Stimulated activated CD8-positive, alpha-beta memory T cell treated with anti-CD3 and anti-CD28 coated beads, Interleukin-7, amount 100 ng/mL, for 4 hours (primary cell): ENCODE measurements at places on chromosomes 1 and 21.

GRCh38 chr1:31926853-31927660 lies 11.1 kb downstream of the PTP4A2 start:
- DNase-seq = no peak

GRCh38 chr1:1847061-1847850 lies 43.6 kb downstream of the GNB1 start:
- DNase-seq = no peak

- DNase-seq = no peak
These were observed 426.8 kb upstream of the USP24 start for GRCh38 chr1:55641947-55642346.

DNA sequence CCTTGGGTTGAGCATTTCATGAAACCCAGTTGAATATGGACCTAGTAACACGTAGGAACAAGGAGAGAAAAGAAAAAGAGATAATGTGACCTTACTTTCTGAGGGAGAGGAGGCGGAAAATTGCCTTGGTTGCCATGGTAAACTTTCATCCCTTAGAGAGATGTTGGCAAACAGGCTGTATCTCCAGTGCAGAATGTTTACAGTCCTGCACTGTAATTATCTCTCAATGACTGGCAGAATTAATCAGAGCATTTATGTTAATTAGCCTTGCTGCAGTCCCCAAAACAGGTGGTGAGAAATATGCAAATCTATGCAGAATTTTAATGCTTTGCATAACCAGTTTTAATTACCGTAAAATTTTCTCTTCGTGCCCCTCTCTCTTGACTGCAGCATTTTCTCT lies 147.3 kb downstream of the CD247 start:
- DNase-seq = no peak

DNA sequence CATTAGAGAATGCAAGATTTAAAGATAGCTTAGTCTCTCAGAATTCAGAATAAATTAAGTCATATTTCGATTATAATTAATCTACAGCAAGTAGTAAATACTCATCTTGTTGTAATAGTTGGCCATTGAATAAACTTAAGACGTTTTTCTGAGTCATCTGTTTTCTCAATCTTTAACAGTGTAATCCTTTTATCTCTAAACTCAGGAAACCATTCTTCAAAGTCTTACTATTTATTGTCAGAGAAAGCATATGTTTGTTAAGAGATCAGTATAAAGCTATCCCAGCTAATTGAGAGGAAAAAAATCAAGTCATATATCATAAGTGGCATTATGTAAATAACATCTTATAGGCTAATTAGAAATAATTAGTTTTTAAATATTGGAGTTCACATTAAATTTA lies 201.2 kb upstream of the ADAMTS5 start:
- DNase-seq = no peak

DNA sequence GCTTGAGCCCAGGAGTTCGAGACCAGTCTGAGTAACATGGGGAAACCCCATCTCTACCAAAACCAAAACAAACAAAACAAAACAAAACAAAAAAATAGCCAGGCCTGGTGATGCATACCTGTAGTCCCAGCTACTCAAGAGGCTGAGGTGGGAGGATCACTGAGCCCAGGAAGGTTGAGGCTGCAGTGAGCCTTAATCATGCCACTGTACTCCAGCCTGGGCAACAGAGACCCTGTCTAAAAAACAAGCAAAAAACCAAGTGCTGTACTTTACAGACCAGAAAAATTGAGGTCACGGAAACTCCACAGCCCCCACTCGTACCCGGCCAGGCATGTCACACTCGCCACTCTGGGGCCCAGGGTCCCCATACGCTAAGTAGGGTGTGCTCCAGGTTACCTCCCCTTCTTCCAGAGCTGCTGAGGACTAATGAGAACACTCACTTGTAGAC lies 22.9 kb downstream of the ATP2B4 start:
- peak; percentile 38 for DNase-seq

GRCh38 chr1:186812570-186812969 lies 16.2 kb upstream of the PLA2G4A start:
- DNase-seq = no peak

- no peak for DNase-seq
These were observed 452.1 kb downstream of the TTLL7 start for GRCh38 chr1:83546874-83547273.

DNA sequence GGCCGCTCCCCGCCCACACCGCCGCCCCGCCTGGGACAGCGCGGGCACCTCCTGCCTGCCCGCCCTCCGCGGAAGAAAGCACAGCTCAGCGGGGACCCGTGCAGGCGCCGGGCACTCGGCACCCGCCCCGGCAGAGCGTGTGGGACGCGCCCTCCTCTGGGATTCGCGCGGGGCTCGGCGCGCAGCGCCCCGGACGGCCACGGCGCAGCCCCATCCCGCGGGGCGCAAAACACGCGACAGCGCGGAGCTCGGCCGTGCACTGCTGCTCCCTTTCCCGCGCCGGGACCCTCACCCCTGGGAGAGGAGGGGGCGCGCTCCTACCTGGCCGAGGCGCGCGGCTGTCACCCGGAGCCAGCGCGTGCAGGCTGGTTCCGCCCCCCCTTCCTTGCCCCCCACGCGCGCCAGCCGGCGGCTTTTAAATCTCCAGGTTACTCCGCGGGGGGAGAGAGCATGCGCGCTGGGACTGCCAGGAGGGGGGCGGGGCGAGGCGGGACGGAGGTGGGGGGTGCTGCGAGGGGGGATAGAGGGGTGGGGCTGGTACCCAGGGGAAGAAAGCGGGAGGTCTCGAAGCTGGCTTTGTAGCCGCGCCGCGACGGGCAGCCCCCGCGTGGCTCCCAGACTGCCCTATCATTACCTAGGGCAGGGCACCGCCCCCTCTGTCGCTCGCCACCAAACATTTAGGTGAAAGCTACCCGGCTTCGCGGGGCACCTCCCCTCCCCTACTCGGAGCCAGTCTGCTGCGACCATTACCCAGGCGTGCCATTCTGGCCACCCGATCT lies at the start of gene SLC45A3:
SLC45A3 (minus strand) TSS at position 437 of the 779 bp plus-strand sequence. CDS start 15,853 bp downstream, outside the sequence.
- peak; percentile 50 for DNase-seq

DNA sequence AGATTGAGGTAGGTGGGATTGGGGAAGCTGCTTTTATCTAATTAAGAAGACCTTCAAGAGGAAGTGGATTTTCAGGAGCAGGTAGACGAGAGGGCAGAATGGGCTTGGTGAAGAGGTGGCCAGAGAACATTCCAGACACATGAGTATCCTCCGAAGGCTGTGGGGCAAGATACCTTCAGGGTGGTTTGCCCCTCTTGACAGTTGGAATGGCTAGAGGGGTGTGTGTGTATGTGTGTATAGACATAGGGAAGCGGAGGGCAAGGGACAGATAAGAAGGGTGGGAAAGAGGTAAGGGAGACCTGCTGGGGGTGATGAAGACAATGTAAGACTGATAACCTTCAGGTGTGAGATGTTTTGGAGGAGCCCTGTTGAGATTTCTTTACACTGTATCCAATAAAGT lies 46.8 kb upstream of the TSPAN2 start:
- DNase-seq = no peak

GRCh38 chr1:117652421-117652820 lies 46.6 kb downstream of the TENT5C start:
- DNase-seq = no peak

DNA sequence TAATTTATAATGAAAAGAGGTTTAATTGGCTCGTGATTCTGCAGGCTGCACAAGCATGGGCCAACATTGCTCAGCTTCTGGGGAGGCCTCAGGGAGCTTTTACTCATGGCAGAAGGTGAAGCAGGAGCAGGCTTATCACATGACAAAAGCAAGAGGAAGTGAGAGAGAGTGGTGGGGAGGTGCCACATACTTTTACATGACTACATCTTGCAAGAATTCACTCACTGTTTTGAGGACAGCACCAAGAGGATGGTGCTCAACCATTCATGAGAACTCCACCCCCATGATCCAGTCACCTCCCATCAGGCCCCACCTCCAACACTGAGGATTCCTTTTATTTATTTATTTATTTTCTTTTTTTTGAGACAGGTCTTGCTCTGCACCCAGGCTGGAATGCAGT lies 5.5 kb upstream of the PLEKHM2 start:
- no peak for DNase-seq

DNA sequence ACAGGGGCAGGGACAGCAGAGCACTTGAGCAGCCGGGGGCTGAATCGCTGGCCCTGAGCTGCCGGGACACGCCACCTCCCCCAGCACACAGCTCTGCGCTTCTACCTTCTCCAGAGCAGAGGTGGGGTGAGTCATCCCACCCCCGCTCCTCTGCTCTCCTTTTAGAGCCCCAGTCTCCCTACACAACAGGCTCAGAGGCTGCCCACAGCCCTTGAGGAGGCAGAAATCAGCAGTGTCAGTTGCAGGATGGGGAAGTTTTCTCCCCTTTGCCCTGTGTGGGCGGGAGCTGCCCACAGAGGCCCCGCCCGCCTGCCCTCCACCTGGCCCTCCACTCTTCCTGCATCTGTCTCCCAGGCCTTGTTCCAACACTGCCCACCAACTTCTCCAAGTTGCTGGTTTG lies 94.6 kb downstream of the STUM start:
- peak; percentile 77 for DNase-seq

GRCh38 chr1:81237473-81238089 lies 563.2 kb upstream of the ADGRL2 start:
- no peak for DNase-seq

- no peak for DNase-seq
These were observed 164.5 kb upstream of the CXADR start for GRCh38 chr21:17348357-17348756.

- DNase-seq = no peak
These were observed 195.5 kb upstream of the NFIA start for GRCh38 chr1:60886793-60887331.

DNA sequence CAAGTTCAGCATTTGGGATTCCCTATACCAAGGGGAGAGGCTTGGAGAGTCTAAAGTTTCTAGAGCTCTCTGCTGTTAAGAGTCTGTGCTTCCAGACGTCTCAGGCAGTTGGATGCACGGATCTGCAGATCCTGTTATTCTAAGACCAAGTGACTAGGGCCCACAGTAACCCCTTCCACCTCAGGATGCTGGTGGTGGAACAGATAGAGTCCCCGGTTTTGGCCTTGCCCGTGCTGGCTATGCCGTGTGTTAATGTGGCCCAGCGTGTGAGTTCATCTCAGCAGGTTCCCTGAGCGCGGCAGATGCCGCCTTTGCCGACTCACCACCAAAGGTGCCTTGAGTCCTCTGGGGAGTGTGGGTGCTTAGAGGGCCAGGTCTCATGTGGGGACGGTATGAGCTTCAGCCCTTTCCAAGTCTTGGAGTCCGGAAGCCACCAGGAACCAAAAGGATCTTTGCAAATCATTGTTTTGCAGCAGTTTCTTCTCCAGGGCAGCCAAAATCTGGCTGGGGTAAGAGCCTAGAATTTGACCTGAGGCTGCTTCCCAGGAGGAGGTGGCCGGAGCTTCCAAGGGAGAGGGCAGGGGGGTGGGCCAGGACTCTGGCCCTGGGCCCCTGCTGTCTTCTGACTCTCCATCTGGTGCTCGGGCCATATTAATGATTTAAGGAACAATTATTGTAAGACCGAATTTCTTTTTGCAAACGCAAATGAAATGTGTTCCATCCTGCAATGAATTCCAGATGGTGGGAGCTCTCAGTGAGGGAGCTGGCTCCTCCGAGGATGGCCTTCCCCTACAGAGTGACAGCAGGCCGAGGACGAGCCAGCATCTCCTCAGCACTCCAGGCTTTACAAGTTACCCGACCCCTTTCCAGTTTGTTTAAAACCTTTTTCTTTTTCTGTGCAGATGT lies 205.7 kb downstream of the FOXD2 start:
- DNase-seq = no peak

DNA sequence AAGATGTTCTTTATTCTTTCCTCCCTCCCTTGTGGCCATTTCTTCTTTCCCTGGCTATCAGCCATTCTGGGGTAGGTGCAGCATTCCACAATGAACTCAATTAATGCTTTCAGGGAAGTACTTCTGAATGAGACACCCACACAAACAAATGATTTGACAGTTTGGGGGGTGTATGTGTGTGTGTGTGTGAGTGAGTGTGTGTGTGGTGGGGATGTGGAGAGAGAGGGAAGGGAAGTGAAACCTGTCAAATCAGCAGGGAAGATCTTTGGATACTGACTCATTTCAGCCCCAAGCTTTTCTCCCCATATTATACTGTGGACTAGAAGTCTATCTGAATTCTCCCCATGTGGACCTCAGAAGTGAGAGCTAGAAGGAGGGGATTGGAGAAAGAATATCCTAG lies 154.9 kb upstream of the CD34 start:
- DNase-seq = no peak

DNA sequence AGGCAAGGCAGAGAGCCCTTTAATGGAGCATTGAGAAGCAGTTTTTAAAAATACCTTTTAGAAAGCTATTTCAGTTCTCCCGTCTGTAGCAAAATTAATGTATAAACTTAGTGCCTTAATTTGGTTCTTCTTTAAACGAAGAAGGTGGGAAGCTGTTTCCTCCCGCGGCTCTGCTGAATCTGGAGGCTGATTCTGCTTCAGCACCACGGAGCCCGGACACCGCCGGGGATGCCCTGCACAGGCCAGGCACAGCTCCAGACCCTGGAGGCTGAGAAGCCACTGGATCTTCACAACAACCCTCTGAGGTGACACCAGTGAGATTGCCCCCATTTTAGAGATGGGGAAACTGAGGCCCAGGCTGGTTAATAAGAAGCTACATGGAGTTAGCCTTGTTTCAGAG lies 175.8 kb upstream of the VAMP3 start:
- DNase-seq = no peak

DNA sequence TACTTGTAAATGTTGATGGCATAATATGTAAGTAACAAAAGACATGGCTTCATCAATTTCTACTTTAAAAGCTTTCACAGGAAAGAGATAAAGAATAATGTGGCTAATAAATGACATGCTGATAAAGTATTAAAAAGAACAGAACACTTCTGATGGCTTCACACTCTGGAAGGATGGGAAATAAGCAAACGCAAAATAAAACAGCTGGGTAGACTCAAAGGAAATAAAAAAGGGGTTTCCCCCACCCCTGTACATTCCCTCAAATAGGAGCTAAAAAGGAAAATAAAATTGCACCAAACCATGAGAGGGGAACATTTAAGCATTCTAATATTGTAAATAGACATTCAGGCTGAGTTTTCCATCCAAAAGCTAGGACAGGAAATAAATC lies 27.0 kb upstream of the DYRK1A start:
- DNase-seq = no peak

DNA sequence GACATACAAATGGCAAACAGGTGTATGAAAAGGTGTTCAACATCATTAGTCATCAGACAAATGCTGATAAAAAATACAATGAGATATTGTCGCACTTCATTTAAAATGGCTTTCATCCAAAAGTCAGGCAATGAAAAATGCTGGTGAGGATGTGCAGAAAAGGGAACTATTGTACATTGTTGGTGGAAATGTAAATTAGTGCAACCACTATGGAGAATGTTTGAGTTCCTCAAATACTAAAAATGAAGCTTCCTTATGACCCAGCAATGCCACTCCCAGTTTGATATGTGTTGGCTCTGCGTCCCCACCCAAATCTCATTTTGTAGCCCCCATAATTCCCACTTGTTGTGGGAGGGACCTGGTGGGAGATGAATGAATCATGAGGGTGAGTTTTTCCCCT lies 309.7 kb upstream of the ZRANB2 start:
- DNase-seq = no peak
